Temporal lobe (tissue), 4 donors: ENCODE measurements at places on chromosomes 3 and 15. TPM values are rescaled to one million over a fixed set of nuclear protein-coding genes. Genes with fewer than 3 reads are reported as not detected.

CERS3 gene
- 0.74 TPM for total RNA-seq

IQCF5 gene
- not detected for total RNA-seq

ISL2 gene
- total RNA-seq: not detected

GNB5 gene
- 38.4 TPM for total RNA-seq

ANKRD34C gene
- under 0.01 TPM for total RNA-seq

GNAT1 gene
- total RNA-seq: not detected

RPS27L gene
- 23.4 TPM for total RNA-seq

PRR20G gene
- not detected for total RNA-seq

C15orf62 gene
- not detected for total RNA-seq
